ENCODE measurements at places on chromosomes 7 and 10.

DNA sequence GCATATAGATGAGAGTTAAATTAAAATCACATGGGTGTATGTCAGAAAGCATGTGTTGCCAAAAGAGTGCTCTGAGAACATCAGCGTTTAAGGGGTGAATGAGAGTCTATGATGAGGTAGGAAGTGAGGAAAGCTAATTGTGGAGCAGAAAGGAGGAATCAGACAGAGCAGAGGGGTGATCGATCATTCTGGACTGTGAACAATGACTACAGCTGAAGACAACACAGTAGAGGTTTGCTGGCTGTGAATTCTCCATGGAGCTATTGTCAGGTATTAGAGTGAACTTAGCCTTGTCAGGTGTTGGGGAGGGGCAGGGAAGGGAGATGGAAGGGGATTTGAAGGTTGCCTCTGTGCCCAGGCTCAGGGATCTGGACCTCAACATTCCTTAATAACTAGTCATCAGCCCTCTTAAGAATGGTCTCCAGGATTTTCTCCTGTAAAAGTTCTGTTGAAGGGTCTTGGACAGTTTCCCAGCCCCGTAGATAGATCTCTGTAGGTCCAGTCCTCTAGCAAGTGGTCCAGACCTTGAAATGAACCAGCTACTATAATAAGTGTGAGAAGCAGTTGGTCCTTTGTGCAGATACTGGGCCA lies 57.1 kb downstream of the KIF5B start:
- no peak for DNase-seq

GRCh38 chr10:107553470-107553869 lies 389.0 kb upstream of the SORCS1 start:
- DNase-seq = no peak

DNA sequence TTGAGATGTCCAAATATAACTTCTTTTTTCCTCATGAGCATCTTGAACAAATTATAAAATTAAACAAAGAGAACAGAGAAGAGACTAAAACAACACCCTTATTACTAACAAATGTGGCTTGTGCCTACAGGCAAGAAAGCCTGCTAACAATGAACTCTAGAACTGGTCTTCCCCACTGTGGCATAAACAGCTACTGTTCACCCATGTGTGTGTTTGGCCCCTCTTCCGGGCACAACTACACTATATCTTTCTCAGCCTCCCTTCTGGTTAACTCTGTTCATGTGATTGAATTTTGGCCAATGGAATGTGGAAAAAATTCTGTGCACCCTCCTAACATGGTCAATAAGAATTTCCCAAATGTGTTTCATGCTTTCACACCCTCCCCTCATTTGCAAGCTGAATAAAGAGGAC lies 117.0 kb downstream of the KBTBD2 start:
- no peak for DNase-seq

- no peak for DNase-seq
Observed at GRCh38 chr7:133560900-133561299, 308.0 kb downstream of the EXOC4 start.

DNA sequence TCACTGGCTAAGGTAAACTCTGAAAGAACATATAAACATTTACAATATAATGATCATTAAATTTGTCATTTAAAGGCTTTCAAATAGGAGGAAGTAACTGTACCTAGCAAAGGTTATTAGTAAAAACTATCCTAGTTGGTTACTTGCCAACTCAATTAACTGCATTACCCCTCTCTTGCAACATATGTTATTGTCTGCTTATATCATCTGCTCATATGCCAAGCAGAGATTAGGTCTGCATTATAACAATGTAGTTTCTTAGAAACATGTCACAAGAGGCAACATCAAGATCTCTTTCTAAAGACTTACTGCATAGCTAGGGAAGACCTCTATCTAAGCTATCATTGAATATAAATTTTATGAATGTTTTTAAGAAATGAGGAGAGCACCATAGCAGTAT lies 132.5 kb downstream of the RELN start:
- no peak for DNase-seq

GRCh38 chr10:31648966-31649365 lies 279.7 kb downstream of the ARHGAP12 start:
- no peak for DNase-seq

GRCh38 chr7:111025006-111025405 lies 65.9 kb upstream of the LRRN3 start:
- DNase-seq = no peak

- no peak for DNase-seq
Observed at GRCh38 chr7:141949451-141949850, 2.7 kb upstream of the CLEC5A start.

GRCh38 chr7:80770675-80771081 lies 132.2 kb downstream of the CD36 start:
- DNase-seq = no peak

DNA sequence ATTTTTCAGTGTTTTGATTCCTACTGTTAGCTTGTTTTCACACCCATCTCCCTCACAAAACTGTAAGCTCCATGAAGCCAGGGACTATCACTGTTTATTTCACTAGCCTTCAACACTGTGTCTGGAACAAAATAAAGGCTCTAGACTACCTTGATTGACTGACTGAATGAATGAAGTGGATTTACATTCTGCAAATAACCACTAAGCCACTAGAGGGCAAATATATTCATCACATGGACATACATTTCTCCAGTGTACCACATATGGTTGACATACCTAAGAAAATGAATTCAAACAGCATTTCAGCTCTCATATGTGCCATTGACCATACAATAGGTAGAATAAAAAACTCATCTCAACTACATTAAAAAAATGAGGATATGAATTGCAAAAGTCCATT lies 185.9 kb downstream of the RAB11FIP2 start:
- peak; percentile 2 for DNase-seq

GRCh38 chr7:80707318-80707717 lies 68.9 kb downstream of the CD36 start:
- no peak for DNase-seq

DNA sequence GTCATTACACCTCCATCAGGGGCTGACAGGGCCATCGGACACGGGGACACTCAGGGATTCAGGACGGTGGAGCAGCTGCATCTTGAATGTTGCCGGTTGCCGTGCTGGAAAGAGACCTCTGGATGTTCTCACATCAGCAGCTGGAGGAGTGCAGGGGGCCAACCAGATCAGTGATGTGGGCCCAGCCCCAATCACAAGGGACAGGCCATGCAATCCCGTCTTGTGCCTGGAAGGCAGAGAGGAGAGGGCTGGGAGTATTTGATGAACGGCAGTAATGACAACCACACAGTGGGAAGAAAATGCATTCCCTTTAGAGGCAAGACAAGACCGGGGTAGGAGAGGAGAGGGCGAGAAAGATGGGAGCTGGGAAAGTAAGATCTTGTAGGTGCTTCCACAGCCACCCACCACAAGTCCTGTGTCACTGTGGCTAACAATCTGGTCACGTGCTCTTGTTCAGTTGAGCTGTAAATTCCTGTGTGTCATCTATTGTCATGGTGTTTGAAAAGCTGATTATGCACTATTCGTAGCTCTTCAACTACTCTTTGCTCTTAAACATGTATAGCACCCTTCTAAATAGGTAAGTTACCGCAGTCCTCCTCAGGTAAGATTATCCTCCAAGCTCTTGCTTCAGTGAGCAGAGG lies 85.9 kb upstream of the LEP start:
- no peak for DNase-seq

DNA sequence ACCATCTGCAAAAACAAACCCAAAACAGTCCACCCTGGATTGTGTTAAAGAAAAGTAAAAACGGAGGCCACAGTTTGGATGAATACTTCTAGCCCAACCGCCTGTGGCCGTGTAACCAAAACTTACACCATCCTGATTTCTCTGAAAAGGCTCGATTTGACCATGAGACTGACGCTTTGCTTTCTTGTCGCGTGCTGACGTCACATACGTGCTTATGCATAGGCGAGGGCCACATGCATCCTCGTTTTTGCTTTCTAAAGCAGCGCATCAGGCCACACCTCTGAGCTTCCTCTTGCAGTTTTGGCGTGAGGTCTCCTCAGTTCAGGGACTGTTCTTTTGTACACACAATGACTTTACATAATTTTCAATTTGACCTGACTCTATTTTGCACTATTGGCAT lies 526.6 kb downstream of the GLRX3 start:
- DNase-seq = no peak

DNA sequence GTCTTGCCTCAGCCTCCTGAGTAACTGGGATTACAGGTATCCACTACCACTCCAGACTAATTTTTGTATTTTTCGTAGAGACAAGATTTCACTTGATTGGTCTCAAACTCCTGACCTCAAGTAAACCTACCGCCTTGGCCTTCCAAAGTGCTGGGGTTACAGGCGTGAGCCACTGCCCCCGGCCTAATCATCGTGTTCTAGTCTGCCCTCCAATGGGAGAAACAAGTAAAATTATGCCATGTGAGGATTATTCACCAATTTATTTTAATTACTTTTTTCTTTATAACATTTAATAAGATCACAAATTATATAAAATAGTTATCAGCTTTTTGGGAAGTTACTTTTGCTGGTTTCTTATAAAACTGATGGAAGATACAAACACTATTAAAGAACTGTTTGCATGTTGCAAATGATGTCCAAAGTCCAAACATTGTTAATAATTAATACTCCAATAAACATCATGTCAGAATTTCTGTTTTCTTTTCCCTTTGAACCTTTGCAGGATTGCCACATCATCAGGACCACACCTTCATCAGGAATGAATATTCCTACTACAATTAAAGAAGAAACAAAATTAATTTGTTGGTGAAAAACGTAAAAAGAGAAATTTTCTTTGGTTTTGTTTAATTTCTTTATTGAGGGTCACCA lies 786 bp upstream of the AKR1C4 start:
- no peak for DNase-seq

DNA sequence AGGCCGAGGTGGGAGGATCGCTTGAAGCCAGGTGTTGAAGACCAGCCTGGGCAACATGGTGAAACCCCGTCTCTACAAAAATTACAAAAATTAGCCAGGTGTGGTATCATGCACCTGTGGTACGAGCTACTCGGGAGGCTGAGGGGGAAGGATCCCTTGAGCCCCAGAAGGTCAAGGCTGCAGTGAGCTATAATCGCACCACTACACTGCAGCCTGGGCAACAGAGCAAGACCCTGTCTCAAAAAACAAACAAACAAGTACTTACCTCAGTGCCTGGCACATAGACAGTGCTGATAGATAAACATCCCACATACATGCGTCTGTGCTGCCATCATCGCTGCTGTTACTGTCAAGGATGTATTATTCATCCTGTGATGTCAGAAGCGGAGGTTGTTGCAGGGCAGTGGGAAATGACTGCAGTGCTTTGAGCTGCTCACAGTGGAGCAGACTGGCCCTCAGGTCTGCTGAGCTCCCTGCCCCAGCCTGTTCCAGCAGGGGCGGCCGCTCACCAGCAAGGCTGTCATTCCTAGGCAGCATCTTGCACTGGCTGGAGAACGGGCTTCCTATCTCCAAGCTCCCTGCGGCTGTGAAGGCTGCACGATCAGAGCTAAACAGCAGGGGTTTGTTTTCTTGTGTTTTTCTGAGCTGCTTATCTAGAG lies 18.6 kb downstream of the FOXK1 start:
- no peak for DNase-seq

GRCh38 chr10:60733826-60734225 lies 44.5 kb upstream of the CDK1 start:
- no peak for DNase-seq

GRCh38 chr7:41584746-41585145 lies 118.1 kb downstream of the INHBA start:
- DNase-seq = no peak

GRCh38 chr10:50618624-50619023 lies 5.1 kb downstream of the SGMS1 start:
- DNase-seq = no peak

GRCh38 chr7:82676777-82677463 lies 233.3 kb upstream of the CACNA2D1 start:
- DNase-seq = peak; percentile 88

DNA sequence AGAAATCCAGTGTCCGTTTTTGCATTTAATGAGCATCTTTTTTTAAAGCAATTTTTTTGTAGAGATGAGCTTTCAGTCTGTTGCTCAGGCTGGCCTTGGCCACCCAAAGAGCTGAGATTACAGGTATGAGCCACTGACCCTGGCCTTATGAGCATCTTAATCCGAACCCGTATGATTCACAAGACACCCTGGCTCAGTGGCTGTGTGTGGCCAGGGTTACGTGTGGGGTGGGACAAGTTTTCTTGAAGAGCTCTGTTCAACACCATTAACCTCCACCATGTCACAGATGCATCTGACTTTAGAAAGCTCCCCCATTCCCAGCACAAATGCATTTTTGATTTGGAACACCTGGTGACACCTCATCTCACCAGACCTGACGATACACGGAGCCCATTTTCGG lies 166.5 kb upstream of the PITRM1 start:
- no peak for DNase-seq

DNA sequence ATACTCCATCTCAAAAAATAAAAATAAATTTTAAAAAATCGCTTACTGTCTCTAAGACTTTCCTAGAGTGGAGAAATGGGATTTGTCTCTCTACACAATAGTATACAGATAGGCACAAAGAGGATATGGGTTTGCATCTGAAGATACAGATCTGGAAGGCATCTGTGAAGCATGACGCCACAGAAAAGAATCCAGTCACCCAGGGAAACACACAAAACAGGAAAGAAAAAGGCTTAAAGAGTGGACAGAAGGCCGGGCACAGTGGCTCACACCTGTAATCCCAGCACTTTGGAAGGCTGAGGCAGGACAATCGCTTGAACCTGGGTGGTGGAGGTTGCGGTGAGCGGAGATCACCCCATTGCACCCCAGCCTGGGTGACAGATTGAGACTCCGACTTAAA lies 61.3 kb downstream of the SKIDA1 start:
- no peak for DNase-seq

DNA sequence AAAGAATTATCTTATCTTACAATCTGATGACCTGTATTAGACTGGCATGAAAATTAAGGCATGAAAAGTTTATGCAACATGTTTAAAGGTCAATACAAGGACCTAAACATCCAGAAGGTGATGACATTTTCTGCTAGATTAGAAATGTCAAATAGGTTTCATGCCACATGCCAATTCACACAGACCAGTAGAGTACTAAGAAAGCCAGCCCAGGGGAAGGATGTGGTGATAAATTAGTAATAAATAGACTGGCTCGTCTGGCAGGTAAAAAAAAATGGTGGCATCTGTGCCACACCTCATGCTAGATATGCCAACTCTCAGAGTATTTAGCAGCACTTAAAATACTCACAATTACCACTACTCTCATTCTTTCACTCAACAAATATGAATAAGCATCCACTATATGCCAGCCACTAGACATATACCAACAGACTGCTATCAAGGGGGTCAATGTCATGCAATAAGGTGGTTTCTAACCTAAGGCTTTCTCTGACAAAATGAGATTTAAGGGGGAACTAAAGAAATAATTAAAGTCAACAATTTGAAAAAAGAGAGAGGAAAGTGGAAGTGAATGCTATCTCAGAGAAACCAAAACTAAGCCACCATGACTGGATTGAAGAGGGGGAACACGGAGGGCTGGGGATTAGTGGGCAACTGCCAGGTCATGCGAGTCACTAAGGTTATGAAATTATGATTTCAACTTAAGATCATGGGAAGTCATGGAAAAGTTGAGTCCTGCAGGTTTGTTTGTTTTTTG lies 83.5 kb downstream of the SGMS1 start:
- DNase-seq = no peak

- no peak for DNase-seq
Observed at GRCh38 chr10:69056536-69057260, 31.2 kb upstream of the SRGN start.
